ENCODE measurements at places on chromosomes 13 and 19. TPM values are rescaled to one million over a fixed set of nuclear protein-coding genes. Genes with fewer than 3 reads are reported as not detected.

Gene CGB8
- not detected for polyA plus RNA-seq

Gene INAFM1
- polyA plus RNA-seq = 2.5 TPM

- H3K27me3 ChIP-seq = no peaks in the 10 kb centered on the region
- peak overlapping the region; percentile 80 for H3K27ac ChIP-seq
- H3K36me3 ChIP-seq = no peaks in the 10 kb centered on the region
- H3K4me3 ChIP-seq = peak overlapping the region; percentile 17
- peaks cover 14% of the 10 kb centered on the region for H3K4me1 ChIP-seq
Observed at GRCh38 chr13:45434556-45435371, 16.6 kb upstream of the SLC25A30 start.

- H3K36me3 ChIP-seq = peaks cover 17% of the 10 kb centered on the region
- DNase-seq = no peak
- H3K4me3 ChIP-seq = peak overlapping the region; percentile 75
- H3K4me1 ChIP-seq = peaks cover 60% of the 10 kb centered on the region
Observed at GRCh38 chr19:1251330-1252220, 3.2 kb downstream of the MIDN start.

DNA sequence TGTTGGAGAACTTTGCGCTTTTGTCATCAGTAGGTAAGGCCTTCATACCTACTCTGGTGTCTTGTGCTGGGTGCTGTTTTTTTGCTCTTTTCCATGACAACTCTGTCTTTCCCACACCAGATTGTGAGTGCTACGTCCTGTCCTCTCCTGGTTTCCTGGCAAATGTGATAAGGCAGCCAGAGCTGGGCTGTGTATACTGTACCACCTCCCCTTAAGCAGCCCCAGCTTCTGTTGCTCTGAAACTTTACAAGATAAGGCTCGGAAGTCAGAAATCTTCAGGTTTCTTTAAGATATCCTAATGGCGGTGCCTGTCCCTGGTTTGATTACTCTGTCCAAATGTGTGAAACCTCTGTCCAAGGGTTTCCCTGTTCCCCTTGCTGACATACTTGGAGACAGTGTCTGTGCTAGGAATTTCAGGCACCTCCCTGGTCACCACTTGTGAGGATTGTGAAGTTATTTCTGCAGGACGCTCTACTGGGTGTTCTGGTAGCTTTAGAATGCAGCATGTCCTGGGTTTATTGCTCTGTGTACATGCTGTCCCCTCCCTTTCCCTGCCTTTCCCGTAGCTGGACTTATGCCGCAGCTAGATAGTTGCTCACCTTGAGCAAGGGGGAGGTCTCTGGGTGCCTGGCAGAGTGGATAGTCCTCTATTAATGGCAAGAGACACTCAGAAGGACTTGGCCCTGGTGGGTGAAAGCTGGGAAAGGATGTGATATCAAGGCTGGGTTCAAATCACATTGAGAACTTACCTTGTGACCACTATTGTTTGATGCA, 7.0 kb downstream of the ZNF749 start:
- no peaks in the 10 kb centered on the region for H3K4me1 ChIP-seq
- peaks cover 44% of the 10 kb centered on the region for H3K36me3 ChIP-seq
- H3K4me3 ChIP-seq = peak overlapping the region; percentile 49
- H3K27ac ChIP-seq = no peak overlapping the region
- DNase-seq = no peak

DNA sequence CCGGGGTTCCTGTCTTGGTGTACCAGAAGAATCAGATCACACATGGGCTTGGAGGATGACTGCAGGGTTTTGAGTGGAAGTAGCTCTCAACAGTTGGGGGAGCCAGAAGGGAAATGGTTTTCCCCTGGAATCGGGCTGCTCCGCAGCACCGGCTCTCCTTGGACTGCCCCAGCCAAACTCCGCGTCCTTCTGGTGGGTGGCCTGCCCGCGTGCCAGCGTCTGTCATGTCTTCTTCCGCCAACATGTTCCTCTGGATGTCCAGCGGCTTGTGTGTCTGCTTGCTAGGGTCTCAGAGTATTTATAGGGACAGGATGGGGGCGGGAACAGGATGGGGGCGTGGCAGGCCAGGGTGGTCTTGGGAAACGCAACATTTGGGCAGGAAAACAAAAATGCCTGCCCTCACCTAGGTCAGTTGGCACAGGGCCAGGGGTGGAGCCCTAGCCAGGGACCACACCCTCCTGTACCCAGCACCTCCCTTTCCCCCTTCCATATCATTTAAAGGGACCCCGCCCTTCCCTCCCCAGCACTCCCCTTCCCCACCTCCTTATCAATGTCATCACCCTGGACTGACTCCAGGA, 1.3 kb upstream of the ZNF30 start:
- H3K36me3 ChIP-seq = peaks cover 10% of the 10 kb centered on the region
- peaks cover 7% of the 10 kb centered on the region for H3K4me1 ChIP-seq
- no peak overlapping the region for H3K4me3 ChIP-seq
- no peaks in the 10 kb centered on the region for H3K27me3 ChIP-seq
- no peak overlapping the region for H3K27ac ChIP-seq

DNA sequence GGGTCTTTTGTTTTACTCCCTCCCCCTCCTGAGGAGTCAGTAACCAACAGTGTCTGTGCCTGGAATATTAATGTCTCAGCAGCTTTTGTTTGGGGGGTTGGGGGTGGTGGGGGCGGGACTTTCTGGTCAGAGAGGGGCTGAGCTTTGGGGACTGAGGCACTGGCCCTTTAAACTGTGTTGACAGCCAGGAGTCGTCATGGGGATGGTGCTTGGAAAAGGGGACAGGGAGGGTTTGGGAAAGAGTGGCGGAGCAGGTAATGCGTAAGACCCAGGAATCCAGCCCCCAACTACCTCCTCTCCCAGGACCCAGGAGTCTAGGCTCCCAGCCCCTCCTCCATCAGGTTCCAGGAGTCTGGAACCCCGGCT, 5.2 kb downstream of the CADM4 start:
- DNase-seq = no peak
- H3K27ac ChIP-seq = no peak overlapping the region
- peaks cover 3% of the 10 kb centered on the region for H3K4me1 ChIP-seq
- no peak overlapping the region for H3K4me3 ChIP-seq
- H3K27me3 ChIP-seq = no peaks in the 10 kb centered on the region

All from liver (tissue), 10 donors.